CD8-positive, alpha-beta memory T cell (primary cell): ENCODE measurements at places on chromosomes 1 and 21. TPM values are rescaled to one million over a fixed set of nuclear protein-coding genes. Genes with fewer than 3 reads are reported as not detected.
A peak's percentile ranks its signal among the peaks of the same experiment; 100 is the strongest.

DNA sequence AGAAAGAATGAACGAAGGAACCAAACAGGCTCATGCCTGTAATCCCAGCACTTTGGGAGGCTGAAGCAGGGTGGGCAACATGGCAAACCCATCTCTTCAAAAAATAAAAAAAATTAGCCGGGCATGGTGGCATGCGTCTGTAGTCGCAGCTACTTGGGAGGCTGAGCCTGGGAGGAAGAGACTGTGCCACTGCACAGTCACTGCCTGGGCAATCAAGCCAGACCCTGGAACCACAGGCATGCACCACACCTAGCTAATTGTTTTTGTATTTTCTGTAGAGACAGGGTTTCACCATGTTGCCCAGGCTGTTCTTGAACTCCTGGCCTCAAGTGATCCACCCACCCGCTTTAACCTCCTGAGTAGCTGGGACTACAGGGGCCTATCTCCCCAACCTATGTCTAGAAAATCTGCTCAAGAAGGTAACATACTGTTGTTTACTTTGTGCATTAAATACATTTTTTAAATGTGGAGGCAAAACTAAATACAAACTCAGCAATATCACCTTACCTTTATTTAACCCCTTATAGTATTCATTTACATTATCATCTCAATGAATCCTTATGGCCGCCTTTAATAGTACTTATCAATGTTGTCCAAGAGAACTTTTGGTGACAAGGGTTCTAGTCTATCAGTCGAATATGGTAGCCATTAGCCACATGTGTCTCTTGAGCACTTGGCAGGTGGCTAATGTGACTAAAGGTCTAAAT is 2.7 kb downstream of the KHDC4 start:
- H3K36me3 ChIP-seq, result peaks cover 53% of the 10 kb centered on the region
- DNase-seq, result no peak
- peak overlapping the region; percentile 23 for H3K4me3 ChIP-seq
- H3K4me1 ChIP-seq, result peaks cover 42% of the 10 kb centered on the region
- H3K27me3 ChIP-seq, result no peaks in the 10 kb centered on the region

DNA sequence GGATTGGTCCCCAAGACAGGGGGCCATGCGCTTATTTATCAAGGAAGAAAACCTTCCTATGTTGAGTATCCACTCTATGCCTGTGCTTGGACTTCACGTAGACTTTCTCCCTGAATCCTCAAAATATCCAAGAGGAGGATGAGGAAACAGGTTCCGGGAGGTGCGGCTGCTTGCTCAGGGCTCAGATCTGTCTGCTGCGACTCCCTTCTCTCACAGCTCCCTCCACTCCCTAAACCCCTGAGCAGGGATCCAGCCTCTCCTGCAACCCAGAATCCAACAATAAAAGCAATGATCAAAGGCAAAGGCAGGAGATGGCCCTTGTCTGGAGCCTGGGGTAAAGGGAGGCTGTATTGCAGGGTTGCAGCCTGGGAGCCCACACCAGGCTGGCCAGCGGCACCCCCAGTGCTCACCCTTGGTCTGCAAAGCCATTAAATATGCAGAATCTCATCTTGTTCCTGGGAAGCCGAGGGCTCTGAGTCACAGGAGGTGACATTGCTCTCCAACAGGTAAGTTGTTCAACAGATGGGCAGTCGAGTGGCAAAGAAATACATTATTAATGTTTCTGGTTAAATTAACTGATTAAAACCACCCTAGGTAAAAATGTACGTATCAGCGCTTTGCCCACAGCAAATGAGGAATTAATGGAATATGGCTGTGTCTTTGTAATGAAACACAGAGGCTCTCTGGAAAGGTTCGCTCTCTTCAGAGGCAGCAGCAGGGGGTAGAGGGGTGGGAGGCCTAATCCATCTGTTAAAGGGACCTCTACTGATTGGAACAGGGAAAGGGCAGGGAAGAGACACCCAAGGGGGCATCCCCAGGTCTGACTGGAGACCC is 111.5 kb downstream of the GRIK3 start:
- no peaks in the 10 kb centered on the region for H3K27me3 ChIP-seq
- no peak for DNase-seq
- H3K27ac ChIP-seq, result no peak overlapping the region
- no peak overlapping the region for H3K4me3 ChIP-seq

DNA sequence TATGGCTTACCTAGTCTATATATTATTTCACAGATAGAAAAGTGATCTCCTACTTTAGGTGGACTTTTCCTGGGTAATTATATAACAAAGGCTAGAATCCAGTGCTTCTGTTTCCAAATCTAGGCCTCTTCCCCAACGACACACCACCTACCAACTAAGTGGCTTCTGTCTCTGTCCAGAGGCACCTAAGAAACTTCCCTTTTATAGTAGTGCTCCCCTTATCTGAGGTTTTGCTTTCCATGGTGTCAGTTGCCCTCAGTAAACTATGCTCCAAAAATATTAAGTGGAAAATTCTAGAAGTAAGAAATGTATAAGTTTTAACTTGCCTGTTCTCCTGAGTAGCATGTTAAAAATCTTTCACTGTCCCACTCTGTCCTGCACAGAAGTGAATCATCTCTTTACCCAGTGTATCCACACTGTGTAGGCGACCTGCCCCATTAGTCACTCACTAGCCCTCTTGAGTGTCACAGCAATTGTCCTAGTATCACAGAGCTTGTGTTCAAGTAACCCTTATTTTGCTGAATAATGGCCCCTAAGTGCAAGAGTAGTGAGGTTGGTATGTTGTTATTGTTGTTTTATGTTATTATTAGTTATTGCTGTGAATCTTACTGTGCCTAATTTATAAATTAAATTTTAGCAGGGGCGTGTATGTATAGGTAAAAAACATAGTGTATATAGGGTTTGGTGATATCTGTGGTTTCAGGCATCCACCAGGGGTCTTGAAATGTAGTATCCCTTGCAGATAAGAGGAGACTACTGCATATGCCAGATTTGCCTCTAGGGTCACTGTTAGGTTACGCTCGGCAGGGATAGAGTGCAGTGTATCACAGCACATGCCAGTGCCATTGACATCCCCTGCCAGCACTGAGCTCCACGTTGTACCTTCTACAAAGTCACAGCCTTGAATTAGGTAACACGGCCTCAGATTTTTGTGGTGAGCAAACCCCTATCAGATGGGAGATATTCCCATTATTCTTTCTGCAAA is 14.7 kb upstream of the CD53 start:
- DNase-seq, result no peak
- no peak overlapping the region for H3K27ac ChIP-seq
- H3K27me3 ChIP-seq, result no peaks in the 10 kb centered on the region
- H3K4me3 ChIP-seq, result no peak overlapping the region
- H3K36me3 ChIP-seq, result no peaks in the 10 kb centered on the region

GRCh38 chr1:223716302-223716862 is 4.0 kb downstream of the CAPN2 start:
- peak overlapping the region; percentile 72 for H3K27ac ChIP-seq
- peaks cover 34% of the 10 kb centered on the region for H3K36me3 ChIP-seq
- H3K4me3 ChIP-seq, result peak overlapping the region; percentile 55

DNA sequence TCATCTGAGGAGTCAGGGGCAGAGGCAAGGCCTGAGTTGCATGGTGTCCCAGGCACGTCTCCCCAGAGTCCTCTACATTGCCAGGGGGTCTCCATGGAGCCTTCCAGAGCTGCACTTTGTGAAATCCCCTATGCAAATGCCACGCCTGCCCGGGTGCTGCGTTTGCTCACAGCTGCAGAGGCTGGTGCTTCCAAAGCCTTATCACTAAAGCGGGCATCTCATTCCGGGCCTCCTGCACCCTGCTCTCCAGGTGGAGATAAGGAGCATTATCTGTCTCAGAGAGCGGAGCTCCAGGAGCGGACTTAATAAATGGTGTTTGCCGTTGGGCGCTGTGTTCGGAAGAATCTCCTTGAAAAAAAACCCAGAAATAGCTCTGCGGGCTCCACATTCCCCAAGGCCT is 25.9 kb upstream of the ACTL8 start:
- no peak for DNase-seq
- no peaks in the 10 kb centered on the region for H3K4me1 ChIP-seq

GRCh38 chr1:14968251-14968851 is 185.2 kb upstream of the TMEM51 start:
- H3K27ac ChIP-seq, result no peak overlapping the region
- DNase-seq, result no peak
- peaks cover 22% of the 10 kb centered on the region for H3K4me1 ChIP-seq
- H3K27me3 ChIP-seq, result no peaks in the 10 kb centered on the region
- H3K36me3 ChIP-seq, result no peaks in the 10 kb centered on the region
- H3K4me3 ChIP-seq, result no peak overlapping the region

DNA sequence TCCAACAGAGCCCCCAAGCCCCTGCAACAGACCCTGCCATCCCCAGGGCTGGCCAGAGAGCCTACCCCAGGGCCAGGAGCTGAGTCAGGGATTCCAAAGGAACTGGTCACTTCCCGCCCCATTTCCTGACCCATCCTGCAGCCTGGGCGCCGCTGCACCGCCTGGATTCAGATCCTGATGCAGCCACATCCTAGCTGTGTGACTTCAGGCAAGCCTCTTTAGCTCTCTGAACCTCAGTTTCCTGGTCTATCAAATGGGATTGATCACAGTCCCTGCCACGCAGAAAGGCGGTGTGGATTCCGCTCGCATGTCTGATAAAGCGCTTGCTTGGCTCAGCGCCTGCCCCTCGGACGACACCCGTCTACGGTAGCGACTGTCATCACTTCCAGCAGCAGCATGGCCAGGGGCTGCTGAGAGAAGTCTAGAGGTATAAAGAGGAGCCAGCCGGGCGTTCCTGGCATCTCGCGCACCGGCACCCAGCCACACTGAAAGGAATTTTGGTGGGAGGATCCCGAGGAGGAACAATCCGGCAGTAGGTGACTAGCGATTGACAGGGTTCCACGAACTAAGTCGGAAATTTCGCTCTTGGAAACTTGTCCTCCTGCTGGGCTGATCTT is 10.1 kb downstream of the EPHA2 start:
- H3K27ac ChIP-seq, result peak overlapping the region; percentile 43
- DNase-seq, result no peak
- no peak overlapping the region for H3K4me3 ChIP-seq
- H3K4me1 ChIP-seq, result peaks cover 22% of the 10 kb centered on the region
- H3K36me3 ChIP-seq, result no peaks in the 10 kb centered on the region
- no peaks in the 10 kb centered on the region for H3K27me3 ChIP-seq

DNA sequence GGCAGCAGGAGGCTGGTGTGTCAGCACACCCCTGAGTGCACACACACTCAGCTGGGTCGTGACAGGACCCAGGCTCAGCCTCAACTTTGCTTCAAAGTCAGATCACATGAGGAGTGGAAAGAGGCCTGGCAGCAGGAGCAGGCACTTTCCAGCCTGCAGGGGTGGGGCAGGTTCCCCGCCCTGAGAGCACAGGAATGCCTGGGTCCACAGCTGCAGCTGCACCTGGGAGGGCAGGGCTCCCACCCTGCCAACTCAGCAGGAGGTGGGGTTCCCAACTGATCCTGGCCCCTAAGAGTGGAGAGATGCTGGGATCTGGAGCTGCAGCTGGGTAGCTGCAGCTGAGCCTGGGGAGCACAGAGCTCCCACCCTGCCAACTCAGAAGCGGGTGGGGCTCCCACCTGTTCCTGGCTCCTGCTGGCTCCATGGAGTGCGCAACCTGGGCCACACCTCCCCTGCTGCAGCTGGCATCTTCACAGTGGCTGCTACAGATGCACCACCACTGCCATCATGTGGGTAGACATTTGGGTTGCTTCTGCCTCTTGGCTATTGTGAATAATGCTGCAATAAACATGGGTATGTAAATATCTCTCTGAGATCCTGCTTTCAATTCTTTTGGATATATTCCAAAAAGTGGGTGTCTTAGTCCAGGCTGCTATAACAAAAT is 415.4 kb downstream of the TTLL7 start:
- H3K4me1 ChIP-seq, result no peaks in the 10 kb centered on the region
- no peak overlapping the region for H3K4me3 ChIP-seq

- no peaks in the 10 kb centered on the region for H3K27me3 ChIP-seq
- no peak for DNase-seq
- H3K27ac ChIP-seq, result no peak overlapping the region
- no peak overlapping the region for H3K4me3 ChIP-seq
- no peaks in the 10 kb centered on the region for H3K36me3 ChIP-seq
These were observed 337.3 kb downstream of the PRDM2 start for GRCh38 chr1:14037101-14037847.

DNA sequence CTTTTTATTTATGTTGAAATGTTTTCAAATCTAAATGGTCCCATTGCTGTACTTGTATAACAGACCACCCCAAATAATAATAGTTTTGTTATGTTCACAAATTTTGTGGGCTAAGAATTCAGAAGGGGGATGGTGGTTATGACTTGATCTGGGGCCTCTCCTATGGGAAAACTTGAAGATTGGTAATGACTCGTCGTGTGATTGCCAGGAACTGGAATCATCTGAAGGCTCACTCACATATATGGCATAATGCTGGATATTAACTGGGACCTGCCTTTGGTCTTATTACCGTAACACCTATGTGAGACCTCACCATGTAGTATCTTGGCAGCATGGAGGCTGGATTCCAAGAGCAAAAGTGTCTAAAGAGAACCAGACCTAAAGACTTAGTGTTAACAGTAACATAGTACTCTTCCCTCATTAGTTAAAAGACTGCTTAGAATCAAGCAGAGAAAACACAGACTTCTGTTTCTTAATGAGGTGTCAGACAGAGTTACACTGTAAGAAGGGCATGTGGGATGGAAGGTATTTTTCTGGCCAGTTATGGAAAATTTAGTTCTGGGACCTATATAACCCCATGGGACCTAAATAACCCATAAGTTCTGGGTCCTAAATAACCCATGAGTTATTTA is 11.9 kb downstream of the LYPLAL1 start:
- no peak for DNase-seq
- no peaks in the 10 kb centered on the region for H3K27me3 ChIP-seq
- no peak overlapping the region for H3K27ac ChIP-seq

DNA sequence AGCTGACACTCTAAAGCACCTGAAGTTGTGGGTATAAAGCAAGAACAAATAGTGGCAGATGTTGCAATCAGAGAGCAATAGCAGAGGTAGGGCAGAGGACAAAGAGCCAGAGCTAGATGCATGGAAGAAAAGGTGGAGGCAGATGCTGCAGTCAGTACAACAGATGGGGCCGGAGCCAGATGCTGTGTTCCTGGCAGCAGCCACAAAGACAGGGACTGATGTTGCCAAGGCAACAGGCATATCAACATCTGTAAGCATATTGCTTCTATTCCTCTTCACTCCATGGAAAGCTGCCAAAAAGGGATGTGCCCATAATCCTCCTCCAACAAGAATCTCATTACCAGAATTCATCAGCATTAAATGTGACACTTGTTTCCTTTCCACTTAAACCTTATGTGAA is 108.0 kb downstream of the TNNI3K start:
- H3K27me3 ChIP-seq, result no peaks in the 10 kb centered on the region
- no peaks in the 10 kb centered on the region for H3K4me1 ChIP-seq
- DNase-seq, result no peak
- H3K4me3 ChIP-seq, result no peak overlapping the region
- no peak overlapping the region for H3K27ac ChIP-seq
- H3K36me3 ChIP-seq, result no peaks in the 10 kb centered on the region

RIMS3 gene
- 1.4 TPM for total RNA-seq

MGST3 gene
- total RNA-seq, result 57.8 TPM
